ENCODE measurements at places on chromosomes 5 and 9.

GRCh38 chr9:113465599-113466140, 2.1 kb downstream of the RGS3 start:
- DNase-seq: no peak

DNA sequence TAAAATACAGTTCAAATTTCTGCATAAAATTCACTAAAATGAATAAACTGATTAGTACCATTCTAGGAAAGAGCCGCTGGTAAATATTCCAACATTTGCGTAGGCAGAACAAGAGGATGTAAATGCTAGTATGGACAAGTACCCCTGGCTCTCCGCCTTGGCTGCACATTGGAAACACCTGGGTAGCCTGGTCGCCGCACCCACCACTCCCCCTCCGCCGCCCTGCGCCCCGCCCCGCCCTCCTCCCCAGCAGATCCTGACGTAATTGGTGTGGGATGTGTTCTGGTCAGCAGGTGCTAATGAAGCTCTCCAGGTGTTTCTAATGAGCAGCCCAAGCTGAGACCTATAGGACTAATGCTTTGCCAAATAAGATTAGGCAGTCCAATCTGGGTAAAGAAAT, 225.7 kb downstream of the FRMD3 start:
- no peak for DNase-seq

GRCh38 chr9:31730398-31730797, 654.0 kb upstream of the ACO1 start:
- no peak for DNase-seq

DNA sequence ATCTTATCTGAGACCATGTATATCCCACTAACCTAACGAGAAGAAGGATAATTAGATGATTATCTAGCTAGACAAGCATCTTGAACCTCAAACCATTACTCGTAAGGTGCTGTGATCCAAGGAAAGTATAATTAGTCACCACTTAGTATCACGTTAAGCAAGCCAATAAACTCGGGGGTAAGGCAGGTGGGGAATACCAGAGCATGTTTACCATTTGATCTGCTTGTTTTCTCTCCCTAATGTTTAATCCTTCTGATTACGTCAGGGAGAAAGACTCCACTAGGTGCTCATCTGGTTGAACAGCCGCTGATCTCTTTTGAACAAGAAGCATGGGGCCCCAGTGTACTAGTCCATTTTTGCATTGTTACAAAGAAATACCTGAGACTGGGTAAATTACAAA, 69.9 kb upstream of the SLC1A1 start:
- DNase-seq: no peak

DNA sequence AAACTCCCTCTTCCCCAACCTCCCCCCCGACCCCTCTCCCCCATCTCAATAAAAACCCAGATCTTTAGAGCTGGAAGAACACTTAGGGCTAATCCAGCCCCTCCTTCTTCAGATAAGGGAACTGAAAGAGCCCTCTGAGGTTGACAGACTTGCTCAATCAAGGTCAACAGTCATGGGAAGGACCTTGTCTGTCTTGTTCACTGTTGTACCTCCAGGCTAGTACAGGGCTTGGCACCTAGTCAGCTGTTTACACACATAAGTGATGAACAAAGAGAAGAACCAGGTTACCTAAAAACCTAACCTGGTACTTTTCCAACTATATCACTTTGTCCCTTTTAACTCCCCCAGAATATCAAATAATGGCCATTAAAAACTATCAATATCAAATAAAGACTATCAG, 2.4 kb downstream of the TTC39B start:
- DNase-seq: no peak

GRCh38 chr5:84599964-84600363, 215.3 kb upstream of the EDIL3 start:
- DNase-seq: no peak

DNA sequence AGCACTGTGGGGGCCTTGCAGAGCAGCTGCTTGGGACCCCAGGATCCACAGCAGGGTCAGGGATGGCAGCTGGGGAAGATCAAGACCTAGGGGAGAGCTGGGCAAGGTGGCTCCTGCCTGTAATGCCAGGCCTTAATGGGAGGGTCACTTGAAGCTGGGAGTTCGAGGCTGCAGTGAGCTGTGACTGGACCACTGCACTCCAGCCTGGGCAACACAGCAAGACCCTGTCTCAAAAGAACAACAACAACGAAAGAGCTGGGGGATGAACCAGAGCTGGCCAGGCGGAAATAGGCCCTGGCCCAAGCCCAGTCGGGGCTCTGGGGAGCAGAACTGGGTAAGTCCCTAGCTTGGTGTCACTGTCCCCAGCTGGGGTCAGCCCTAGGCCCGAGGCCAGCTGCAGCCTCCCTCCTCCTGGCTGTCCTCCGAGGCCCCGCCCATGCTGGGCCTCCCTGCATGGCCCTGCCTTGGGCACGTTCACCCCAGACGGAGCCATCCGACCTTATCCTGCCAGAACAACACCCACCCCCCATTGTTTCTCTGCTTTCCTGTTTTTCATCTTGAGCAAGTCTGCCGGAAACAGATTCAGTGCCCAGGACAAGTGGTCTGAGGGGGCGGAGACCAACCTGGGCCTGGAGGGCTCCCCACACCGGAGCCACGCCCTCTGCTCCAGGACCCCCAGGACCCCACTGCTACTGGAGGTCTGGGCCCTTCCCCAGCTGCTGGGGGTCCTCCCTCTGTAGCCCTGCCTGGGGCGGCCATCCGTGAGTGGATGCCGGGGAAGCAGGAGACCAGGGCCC, 1.9 kb downstream of the DIPK1B start:
- no peak for DNase-seq

GRCh38 chr9:70123695-70124094, 80.0 kb downstream of the MAMDC2 start:
- DNase-seq: no peak

GRCh38 chr9:130681769-130682420, 11.7 kb upstream of the EXOSC2 start:
- no peak for DNase-seq

- no peak for DNase-seq
Observed at GRCh38 chr5:62214701-62215100, 91.3 kb upstream of the KIF2A start.

GRCh38 chr5:1852324-1852947, 30.3 kb downstream of the IRX4 start:
- no peak for DNase-seq

DNA sequence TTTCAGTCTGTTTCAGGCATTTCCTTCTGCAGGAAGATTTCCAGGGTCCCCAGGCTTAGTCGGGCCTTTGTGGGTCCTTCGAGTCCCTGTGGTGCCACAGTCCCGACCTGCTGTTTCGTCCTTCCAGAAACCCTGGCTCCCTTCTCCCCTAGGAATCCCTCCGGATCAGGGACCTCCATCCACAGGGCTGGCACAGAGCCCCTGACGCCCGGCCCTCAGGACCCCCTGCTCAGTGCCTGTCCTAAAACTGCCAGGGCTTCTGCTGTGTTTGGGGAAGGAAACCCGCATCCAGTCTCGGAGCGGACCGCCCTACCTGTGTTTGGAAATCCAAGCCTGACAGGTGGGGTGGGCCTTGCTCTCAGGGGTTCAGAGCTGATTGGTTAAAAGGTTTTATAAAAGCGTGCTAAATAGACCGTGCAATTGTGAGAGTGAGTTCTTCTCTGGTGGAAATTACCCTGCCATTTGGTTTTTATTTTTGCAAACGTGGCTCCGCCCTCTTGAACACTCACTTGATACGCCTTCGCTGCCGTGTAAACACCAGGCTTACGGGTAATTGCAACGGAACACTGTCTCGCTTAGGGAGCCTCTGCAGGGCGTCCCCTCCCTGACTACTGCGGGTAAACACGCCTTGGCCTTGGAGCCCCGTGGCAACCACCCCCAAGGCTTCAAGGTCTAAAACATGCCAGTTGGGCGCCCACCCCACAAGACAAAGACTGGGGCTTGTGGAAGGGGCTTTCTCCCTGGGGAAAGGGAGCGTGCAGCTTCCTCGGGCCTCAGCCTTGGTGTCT, 121.2 kb downstream of the PHF2 start:
- DNase-seq: no peak

- DNase-seq: peak; percentile 66
Observed at GRCh38 chr5:37792975-37793631, 46.7 kb downstream of the GDNF start.

GRCh38 chr9:37001459-37001858, 32.6 kb downstream of the PAX5 start:
- no peak for DNase-seq

DNA sequence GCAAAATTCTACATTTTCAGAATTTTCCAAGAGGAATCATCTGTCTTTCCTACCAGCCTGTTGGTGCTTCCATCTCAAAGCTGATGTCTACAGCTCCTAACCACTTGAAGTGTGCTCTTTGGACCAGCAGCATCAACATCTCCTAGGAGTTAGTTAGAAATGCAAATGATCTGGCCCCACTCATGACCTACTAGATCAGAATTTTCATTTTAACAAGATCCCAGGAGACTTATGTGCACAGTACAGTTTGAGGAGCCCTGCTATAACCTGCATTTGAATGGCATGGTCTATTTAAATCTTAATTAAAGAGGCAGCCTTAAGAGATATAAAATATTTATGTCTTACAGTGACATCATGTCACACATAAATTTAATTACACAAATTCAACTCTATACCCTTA, 33.8 kb downstream of the ITK start:
- no peak for DNase-seq

GRCh38 chr5:37005252-37005651, 128.7 kb downstream of the NIPBL start:
- peak; percentile 22 for DNase-seq

- no peak for DNase-seq
Observed at GRCh38 chr9:116316246-116316645, 162.7 kb downstream of the PAPPA start.

DNA sequence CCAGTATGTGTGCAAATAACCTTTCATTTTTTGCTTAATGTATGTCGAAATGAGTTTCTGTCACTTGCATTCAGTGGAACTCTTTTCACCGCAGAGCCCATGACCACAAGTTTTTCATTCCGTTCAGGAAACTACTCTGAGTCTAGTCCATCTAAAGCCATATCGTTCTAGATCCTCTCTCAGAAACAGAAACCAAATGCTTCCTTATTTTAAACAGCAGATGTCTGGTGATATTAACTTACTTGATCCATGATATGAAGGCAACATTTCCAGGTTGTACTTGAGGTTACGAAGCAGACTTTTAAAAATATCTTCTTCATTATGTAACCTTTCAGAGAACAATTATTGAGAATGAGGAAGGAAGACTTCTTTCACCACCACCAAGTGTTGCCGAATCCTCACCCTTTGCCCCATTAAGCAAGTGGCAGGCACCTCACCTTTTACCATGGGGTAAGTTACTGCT, 72.4 kb upstream of the GNAQ start:
- no peak for DNase-seq

DNA sequence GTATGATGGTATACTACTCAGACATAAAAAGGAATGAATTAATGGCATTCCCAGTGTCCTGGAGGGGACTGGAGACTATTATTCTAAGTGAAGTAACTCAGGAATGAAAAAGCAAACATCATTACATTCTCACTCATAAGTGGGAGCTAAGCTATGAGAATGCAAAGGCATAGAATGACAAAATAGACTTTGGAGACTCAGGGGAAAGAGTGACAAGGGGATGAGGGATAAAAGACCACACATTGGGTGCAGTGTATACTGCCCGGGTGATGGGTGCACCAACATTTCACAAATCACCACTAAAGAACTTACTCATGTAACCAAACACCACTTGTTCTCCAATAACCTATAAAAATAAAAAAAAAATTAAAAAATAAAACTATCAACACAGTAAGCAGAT, 587.3 kb upstream of the RGMB start:
- DNase-seq: no peak

DNA sequence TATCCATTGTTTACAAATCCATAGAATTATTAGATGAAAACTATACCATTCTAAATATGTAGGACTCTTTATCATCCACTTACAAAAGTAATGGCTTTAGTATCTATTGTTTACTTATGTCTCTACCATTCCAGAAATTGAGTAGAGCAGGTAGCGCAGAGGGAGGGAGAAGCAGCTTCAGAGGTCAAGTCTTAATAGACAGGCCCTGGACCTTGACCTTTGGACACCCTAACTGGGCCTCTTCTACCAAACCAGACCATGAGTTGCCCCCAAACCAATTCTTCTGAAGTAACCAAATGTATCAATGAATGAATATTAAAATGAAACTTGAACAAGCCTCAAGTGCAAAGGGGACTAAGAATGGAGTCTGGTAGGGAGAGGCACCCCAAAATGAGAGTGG, 124.9 kb upstream of the ANKRD55 start:
- DNase-seq: no peak

DNA sequence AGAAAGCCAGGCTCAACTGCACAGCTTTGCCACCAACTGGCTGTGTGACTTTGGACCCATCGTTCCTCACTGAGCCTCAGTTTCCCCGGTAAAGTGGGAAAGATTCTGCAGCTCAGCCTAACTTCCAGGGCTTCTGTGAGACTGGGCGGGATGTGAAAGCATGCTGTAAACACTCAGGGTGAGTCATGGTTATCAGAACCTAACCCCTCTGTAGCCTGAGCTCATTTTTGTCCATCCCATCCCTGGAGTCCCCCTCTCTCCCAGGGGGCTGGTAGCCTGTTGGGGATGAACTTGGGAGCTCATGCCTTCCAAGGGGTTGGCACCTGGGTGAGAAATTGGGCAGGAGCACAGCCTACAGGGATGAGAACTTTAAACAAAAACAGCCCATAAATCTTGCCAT, 2.3 kb downstream of the CCDC69 start:
- no peak for DNase-seq

DNA sequence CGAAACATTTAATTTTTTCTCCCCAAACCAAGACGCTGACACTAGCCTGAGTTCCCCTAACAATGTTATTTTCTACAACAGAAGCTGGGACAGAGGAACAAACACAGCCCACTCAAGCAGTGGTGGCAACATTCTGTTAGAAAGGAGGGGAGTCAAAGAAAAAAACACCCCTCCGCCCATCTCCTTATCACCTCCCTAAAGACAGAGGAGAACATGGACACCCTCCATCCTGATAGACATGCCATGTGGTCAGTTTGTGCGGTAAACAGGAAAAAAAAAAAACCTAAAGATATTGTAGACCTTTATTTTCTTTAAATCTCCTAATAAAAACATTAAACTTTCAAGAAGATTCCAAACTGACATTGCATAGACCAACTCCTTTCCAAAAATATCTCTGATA, 2.9 kb upstream of the DPM2 start:
- DNase-seq: no peak

- DNase-seq: no peak
Observed at GRCh38 chr5:143316844-143317631, 86.4 kb downstream of the NR3C1 start.

DNA sequence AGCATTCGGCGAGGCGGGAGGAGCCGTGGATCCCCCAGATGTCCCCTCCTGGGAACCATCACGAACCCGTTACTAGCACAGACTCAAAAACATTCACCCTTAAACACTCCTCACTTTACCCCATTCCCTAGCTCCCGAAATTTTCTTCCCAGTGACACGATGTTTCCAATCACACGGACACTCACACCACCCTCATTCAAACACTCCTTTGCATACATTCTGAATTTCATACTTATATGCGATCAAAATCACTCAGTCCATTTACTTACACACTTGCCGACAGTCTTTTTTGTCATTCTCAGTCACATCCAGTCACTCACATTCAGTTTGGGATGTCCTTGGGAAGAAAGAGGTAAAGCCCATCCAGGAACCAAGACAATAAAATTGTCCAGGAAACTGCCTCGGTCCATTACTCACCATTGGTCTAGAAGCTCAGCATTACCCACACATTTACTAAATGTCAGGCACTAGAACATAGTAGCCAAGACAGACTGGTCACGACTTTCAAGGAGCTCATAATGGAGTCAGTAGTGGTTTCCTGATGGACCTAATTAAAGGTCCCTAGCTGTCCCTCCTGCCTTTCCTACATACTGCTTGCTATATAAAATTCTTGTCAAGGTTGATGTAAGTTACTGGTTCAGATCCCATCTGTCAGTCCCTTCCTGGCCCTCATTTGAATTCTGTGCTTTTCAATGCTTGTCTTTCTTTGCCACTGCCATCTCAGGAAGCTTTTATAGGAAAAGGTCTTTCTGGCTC, 574 bp downstream of the SLC35A4 start:
- no peak for DNase-seq
